Stimulated activated CD8-positive, alpha-beta memory T cell treated with anti-CD3 and anti-CD28 coated beads, Interleukin-4, amount 100 ng/mL, for 1 hour (primary cell): ENCODE measurements at places on chromosomes 4 and X.

- DNase-seq = no peak
Observed at GRCh38 chrX:106621836-106622235, 10.1 kb downstream of the RADX start.

- DNase-seq = no peak
Observed at GRCh38 chr4:2292646-2293108, 30.8 kb upstream of the MXD4 start.

- no peak for DNase-seq
Observed at GRCh38 chr4:140037353-140038030, 116.5 kb downstream of the MAML3 start.

GRCh38 chr4:14874990-14875389, 127.3 kb upstream of the CPEB2 start:
- no peak for DNase-seq

- DNase-seq = no peak
Observed at GRCh38 chr4:173516621-173517524, 13.2 kb downstream of the HAND2 start.

DNA sequence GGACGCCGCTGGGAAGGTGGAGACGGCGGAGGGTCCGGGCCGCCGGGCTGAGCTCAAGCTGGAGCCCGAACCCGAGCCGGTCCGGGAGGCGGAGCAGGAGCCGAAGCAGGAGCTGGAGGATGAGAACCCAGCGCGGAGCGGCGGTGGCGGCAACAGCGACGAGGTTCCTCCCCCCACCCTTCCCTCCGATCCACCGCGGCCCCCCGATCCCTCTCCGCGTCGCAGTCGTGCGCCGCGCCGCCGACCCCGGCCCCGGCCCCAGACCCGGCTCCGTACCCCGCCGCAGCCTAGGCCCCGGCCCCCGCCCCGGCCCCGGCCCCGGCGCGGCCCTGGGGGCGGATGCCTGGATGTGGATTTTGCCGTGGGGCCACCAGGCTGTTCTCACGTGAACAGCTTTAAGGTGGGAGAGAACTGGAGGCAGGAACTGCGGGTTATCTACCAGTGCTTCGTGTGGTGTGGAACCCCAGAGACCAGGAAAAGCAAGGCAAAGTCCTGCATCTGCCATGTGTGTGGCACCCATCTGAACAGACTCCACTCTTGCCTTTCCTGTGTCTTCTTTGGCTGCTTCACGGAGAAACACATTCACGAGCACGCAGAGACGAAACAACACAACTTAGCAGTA, 483 bp downstream of the USP27X start:
- no peak for DNase-seq

DNA sequence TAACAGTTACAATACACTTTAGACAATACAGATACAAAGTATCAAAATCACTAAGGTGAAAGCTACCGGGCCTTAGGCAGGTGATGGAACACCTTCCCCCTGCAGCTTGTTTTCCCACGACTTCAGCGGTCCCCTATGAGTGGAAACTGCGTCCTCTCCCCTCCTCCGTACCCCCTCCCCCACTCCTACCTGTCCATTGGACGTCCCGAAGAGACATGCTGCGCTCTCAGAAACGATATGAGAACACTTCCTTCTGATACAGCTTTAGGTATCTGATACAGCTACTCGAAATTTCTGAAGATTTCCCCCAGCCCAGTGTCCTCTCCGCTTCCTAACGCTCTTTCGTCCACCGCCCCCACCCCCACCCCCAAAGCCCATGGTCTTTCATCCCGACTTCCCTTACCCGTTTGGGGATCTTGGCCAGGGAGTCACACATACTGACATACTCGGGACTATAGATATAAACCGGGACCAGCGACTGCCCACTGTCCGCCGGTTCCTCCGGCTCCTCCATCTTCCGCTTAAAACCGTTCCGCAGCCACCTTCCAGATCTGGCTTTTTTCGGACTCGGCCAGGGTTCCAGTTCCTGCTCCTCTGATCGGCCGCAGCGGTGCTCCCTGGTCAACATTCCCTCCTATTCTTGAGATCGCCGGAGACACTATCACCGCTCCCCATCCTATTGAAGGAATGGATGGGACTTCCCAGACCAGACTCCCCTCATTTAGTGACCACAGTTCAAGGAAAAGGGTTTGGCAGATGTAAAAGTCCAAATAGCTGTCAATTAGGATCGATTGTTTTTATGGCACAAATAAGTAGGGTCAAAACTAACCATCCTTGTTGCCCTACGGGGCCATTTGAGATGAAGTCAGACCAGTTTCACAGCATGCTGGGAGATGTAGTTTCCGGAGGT, at the start of gene HDAC8:
Gene HDAC8 (minus strand): TSS at position 596 of the 910 bp plus-strand sequence. CDS start 82 bp downstream, at position 514.
- DNase-seq = peak; percentile 3
